OCI-M1 (cell line): ENCODE measurements at places on chromosomes 7 and 10.
A peak's percentile ranks its signal among the peaks of the same experiment; 100 is the strongest.

- no peak for DNase-seq
Observed at GRCh38 chr7:132571970-132572369, 4.3 kb downstream of the PLXNA4 start.

DNA sequence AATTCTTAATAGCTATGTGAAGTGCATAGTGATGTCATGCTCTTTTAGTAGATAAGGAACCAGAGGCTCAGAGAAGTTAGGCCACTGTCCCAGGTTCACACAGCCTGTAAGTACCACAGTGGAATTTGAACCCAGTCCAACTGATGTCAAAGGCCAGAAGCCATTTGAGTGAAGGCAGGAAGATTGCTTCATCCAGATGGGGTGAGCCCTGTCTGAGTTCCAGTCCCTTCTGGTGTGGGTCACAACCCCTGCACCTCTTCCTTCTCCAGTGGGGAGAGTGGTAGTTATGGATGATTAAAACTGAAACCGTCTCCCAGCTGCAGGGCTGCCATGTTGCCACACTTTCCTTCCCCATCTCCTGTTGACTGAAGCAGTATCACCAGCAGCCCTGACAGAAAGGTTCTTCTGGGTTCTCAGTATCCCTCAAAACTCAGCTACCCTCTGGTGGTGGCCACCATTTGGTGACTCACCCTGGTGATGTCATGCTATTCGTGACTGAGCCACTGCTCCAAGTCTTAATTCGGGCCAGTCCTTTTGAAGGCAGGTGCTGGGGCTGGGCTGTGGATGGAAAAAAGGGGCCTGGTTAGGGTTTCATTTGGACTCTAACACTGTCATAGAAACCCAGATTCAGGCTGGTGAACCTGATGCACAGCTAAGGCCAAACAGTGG is 1.5 kb upstream of the C10orf95 start:
- DNase-seq = peak; percentile 57

GRCh38 chr10:128617532-128617931 is 491.3 kb upstream of the MKI67 start:
- no peak for DNase-seq

GRCh38 chr7:17369691-17370426 is 71.4 kb downstream of the AHR start:
- peak; percentile 91 for DNase-seq

- DNase-seq = no peak
Observed at GRCh38 chr10:113712755-113713639, 33.3 kb downstream of the CASP7 start.
